ENCODE measurements at places on chromosomes 12 and 14.

DNA sequence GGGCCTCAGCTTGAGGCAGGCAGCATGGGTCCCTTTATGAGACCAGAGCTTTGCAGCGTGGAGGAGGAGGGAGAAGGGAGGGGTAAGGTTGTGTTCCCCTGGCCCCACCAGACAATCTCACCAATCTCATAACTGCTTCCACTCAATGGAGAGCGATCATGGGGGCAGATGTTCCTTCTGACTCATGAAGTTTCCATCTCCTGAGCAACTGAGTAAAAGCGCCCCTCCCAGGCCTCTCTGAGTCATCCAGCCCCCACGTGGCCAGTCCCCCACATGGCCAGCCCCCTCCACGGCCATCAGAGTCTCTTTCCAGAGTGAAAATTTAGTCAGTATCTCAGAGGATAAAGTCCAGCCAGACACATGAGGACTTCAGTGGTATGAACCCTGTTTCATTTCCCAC, 39.2 kb upstream of the PLXNC1 start:
- no peak for DNase-seq

DNA sequence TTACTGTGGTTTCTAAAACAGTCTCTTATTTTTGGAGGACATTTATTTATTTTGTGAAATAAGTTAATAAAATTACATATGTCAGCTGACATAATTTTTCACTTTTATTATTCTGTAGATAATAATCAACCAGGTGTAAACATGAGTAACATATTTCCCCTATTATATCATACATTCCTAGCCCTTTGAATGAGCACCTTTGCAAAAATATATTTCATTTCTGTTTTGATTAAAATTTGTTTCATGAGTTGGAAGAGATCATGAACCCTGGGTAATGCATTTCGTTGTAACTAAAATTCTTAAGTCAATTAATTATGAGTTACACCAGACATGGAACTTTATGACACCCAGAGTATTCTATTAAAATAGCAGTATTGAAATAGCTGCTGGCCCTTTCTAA, 56.3 kb downstream of the SLC16A7 start:
- no peak for DNase-seq

DNA sequence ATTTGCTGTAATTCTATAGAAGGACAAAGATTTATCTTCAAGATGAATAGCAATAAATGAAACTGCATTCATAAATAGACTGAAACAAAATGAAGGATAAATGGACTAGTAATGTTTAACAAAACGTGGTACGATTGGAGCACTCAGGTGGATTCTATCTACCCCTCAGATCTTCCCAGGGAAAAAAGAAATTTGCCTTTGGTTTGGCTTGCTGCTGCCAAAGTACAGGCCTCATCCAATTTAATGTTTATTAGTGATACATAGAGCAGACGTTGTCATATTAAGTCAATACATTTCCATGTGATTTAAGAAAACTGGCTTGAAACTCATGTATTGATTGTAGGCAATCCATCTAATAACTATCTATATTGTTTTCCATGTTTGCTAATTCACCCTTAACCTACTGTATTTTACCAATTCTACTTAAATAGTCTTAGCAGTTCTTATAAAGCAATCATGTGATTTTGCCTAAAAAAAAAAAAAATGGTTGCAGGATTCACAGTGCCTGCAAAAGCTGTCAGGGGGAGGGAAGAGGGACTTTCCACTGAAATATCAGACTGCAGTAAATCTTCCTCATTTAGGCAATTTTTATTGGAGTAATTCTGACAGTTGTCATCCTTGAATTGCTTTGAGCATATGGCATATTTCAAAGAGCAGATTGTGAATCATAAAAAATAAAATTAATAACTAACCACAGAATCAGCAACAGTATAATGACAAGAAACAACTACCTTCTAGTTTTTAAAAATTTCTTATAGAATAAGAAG, 242.2 kb upstream of the NPAS3 start:
- no peak for DNase-seq

- no peak for DNase-seq
These were observed 73.4 kb downstream of the MNAT1 start for GRCh38 chr14:60807971-60808370.

DNA sequence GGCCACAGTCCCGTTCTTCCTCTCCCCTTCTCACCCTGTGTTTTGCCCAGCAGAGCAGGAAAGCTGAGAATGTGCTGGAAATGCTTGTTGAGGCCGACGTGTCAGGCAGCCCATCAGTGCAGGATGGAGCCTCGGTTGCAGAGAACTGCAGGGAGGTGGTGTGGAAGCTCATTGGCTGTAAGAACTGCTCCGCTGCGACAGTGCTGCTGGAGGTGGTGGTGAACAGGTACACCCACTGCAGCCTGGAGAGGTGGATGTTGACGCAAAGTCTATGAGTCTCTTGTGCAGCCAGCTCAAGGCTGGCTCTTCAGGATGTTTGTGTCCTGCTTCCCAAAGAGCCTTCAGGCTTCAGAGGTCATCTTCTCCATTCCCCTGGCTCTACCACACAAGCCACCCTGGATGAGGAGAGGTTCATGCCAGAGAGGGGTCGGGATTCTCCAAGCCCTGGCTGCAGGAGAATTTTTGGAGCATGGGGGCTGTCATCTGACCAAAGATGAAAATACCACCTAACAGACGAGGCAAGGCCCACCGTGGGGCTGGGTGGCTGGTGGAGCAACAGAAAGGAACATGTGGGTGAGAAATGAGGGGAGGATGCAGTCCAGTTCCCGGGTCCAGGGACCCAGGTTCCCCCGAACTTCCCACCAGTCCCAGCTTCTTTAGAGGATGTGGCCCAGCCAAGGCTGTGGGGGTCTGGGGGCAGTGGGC, 174.1 kb upstream of the PRMT8 start:
- DNase-seq, result no peak

DNA sequence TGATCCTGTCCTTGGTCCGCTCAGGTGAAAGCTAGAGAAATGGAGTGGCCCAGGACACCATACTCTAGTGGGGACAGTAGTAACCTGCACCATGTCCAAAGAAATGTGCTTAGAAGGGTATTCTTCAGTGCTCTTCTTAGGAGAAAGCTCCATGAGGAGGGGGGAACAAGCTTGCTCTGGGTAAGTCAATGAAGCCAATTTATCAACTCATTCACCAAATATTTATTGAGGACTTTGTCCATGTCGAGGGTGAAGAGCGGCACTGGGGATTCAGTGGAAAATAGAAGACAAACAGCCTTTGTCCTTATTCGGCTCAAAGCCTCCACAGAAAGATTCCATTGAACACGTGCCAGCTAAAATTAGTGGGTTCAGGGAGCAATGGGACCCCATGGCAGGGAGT, 677.8 kb downstream of the BCL11B start:
- no peak for DNase-seq

DNA sequence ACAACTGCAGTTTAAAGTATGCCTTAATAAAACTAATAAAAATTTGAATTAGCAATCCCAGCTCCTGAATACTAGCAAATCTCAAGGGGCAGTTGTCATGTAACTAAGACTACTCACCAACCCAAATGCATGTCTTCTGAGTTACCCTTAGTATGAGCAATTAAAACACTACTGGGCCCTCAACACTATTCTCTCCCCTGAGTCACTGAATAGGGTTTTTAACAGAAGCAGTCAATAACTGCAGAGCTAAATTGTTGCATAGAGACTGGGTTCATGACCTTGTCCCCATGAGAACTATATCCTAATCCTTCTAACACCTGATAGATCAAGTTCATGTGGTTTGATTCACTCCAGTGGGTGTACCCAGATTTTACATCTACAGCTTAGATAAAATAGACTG, 38.8 kb downstream of the MDM1 start:
- DNase-seq, result no peak

DNA sequence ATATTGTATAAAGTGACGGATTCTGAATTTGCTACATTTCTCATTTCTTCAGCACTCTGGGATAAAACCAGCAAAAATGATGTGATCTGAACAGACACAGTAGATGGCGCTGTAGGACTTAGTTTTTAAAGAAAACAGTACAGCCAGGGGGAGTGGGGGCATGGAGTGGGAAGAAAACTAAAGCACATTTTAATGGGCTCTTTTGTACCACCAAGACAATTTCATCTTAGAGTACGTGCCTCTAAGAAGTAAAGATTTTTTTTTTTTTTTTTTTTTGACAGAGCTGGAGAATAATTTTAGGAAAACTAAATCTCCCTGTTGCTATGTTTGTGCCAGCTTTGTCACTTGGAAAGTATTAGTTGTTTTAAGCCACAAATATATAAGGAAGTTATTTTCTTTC, 124.4 kb downstream of the RAD51B start:
- DNase-seq, result peak; percentile 83

GRCh38 chr12:123532808-123533649, 490 bp downstream of the RILPL1 start:
- DNase-seq, result peak; percentile 58

- DNase-seq, result peak; percentile 40
These were observed 164.5 kb downstream of the SLC38A4 start for GRCh38 chr12:46661110-46661845.

DNA sequence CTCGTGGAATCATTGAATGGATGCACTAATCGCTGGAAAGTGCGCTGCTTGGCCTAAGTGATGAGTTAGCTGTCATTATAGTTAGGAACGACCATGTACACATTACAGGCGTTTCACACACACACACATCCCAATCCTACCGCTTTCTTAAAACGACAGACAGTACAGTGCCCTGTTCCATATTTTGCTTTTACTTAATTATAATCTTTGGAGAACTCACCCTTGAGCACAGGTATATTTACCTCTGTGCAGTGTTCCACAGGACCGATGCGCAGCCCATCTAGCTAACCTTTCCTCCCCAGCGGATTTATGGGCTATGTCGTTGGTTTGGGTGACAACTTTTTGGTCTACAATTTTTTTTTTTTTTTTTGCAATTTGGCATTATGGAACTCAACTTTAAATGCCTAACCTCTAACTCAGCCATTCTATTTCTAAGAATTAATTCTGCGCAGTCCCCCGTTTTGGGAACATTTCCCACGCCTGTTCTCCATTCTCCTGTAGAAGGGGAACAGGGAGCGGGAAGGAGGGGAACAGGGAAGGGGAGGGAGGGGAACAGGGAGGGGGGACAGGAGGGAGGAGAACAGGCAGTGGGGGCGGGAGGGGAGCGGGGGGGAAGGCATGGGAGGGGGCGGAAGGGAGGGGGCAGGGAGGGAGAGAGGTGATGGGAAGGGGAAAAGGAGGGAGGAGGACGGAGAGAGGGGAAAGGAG, 663 bp upstream of the ULK1 start:
- no peak for DNase-seq

DNA sequence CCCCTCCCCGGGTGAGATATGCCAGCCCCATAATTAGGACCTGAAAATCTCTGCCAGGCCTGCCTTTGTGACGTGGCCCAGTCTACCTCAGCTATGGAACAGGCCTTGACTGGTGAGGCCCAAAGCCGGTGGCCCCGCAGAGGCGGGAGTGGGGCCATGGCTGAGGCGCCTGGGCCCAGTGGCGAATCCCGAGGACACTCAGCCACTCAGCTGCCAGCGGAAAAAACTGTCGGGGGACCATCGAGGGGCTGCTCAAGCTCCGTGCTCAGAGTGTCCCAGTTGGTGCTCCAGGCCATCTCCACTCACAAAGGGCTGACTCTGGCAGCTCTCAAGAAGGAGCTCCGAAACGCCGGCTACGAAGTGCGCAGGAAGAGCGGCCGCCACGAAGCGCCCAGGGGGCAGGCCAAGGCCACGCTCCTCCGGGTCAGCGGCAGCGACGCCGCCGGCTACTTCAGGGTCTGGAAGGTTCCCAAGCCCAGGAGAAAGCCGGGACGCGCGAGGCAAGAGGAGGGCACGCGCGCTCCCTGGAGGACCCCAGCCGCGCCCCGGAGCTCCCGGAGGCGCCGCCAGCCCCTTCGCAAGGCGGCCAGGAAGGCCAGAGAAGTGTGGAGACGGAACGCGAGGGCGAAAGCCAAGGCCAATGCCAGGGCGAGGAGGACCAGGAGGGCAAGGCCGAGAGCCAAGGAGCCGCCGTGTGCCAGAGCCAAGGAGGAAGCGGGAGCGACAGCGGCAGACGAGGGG, 21.4 kb downstream of the ZNF641 start:
- no peak for DNase-seq

DNA sequence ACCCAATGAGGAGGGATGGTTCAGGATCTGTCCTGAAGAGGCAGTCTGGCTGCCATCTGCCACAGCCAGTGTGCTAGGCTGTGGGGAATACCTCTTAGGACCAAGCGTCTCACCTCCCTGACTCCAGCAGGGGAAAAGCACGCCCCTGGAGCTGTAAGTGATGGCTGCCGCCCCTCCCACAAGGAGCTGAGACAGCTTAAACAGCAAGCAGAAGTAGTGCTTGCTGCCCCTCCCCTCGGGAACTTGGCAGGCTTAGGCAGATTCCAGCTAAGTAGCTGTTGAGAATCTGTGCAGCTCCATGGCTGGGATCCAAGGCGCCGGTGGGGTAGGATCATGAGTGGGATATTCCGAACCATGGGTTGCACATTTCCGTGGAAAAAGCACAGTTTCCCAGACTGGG, 360.4 kb upstream of the MDGA2 start:
- DNase-seq, result no peak

All from neuronal stem cell (in vitro differentiated cells).